Activated CD4-positive, alpha-beta T cell treated with anti-CD3 and anti-CD28 coated beads, Interleukin-2, amount 50 U/mL, for 4 hours (primary cell): ENCODE measurements at places on chromosomes 3 and 15.

DNA sequence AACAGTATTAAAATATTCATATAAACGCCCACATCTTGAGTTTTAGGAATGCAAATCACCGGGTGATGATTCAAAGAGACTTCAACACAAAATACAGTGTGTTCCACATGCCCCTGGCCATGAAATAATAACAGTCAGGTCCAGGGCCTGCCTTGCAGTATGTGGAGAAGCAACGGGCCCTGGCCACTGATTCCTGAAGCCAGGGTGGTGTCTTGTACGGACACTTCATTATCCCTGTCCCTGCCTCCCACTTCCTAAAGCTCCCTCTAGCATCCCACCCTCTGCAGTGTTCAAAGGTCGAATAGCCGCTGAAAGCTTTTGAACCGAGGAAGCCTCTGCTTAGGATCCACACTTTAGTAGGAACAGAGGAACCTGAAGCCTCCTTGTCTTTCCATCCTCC lies 50.4 kb upstream of the PCSK6 start:
- no peak for DNase-seq

DNA sequence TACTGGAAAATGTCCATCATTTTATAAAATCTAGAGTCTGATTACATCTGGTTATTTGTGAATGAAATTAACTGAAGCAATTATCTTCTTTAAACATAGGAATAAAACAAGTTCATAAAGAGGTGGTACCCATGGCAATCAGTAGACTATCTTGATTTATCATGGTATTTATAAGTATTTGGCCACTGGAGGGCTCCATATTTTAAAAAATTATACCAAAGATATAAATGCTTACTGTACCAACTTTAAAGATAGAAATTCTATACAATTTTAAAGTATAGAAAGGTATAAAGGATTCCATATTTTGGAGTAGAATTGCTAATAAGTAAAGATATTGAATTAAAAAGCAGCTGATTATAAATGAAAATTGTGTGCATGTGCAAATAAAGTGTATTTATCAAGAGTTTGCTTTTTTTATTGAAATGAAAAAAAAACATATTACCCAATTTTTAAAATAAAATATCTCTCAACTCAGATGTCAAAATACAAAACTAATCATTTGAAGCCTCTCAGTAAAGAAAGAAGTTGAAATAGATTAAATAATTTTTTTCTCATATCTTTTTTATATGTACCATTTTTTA lies 105.3 kb downstream of the BBX start:
- DNase-seq, result no peak

DNA sequence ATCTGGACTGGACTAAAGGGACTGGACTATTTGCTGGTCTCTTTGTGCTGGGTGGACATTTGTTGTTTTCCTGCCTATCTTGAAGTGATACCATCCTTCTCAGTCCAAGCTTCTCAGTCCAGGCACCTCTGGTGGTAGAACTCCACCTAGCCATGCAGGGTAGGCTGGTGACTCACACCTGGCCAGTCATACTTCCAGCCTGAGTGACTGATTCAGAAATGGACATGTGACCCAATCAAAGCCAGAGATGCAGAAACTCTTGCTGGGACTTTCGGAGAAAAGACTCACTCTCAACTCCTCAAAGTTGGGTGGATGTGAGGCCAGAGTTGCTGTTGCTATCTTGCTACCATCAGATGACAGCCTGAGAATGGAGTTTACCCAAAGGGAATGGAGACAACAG lies 5.6 kb upstream of the ASB14 start:
- no peak for DNase-seq

DNA sequence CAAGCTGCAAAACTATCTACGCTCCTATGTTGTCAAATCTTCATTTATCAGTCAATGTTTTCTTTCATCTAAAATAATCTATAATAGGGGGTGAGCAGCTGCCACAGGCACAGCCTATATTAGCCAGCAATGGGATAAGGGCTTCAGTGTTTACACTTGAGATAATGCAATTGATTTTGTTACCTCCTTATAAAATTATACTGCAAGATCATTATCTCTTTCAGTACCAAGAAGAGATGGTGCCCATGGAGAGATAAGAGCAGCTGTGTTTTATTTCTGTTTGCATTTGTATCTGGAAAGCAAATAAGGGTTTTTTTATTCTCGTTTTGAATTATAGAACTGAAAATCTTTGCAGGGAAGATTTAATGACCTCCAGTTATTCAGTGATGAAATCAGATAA lies 68.9 kb downstream of the PLD1 start:
- no peak for DNase-seq

DNA sequence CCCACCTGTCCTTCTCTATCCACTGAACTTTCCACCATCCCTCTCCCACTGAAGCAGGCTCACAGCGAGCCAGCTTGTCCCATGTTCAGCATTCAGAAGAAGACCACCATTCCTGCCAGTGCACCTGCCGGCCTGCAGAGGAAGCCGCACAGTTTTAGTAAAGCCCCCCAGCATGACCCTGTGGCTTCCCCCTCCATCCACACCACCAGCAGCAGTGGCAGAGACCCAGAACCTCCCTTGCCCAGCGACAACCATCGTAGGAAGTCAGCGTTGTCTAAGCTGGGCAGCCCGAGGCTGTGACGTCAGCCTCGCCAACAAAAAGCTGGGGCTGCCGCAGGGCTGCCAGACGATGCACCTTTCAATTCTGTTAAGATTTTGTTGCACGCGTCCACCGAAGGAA lies 66.6 kb upstream of the TAMM41 start:
- DNase-seq, result no peak

DNA sequence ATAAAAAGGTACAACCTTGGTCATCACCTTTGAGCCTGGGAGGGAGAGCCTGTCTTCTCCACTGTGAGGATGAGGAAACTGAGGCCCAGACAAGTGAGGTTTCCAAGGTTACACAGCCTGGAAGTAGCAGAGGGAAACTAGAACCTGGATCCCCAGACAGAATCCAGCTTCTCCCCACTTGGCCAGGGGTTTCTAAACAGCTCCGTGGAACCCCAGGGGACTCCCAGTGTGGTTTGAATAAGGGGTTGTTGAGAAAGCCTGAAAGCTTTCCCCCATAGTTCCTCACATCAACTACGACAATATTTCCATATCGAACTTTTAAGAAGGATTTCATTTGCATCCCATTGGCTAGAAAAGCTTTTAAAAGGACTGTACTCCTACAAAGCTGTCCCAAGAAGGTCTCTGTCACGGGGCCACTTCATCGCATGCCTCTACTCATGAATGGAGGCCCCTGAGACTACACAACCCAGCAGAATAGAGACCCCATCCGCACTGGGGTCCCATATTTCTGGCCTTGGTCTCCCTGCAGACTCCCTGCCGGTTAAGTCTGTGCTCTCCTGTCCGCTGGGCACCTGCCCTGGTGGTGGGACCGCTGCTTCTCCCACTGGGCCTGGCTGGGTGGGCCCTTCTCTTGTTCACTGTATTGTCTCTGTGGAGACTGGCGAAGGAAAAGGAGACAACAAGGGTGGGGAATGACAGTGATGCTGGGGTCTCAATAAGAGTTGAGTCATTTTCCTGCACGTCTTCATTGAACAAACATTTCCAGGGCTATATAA lies 178.5 kb downstream of the SMAD6 start:
- no peak for DNase-seq

DNA sequence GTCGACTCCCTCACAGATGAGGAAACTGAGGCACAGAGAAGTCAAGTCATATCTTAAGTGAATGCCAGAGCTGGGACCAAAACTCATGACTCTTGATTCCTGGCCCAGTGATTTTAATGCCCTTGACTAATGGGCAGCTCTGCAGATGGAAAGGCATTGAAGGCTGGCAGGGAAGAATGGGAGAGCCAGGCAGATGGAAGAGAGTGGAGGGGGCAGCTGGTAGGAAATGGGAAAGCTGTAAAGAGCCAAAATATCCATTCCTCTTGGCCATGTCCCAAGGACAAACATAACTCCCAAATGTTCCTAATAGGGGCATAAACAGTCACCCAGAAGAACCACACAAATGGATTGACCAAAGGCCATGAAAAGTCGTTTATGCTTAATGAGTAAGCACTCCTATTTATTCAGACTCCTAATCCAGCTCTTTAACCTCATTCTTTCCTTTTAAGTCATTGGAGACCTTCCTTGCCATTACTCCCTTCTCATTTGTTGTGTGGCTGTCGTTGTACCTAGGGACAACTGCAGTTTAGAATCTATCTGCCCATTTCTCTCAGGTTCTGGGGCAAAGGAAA lies 330.5 kb upstream of the ROPN1 start:
- DNase-seq, result no peak

- DNase-seq, result no peak
These were observed 18.0 kb downstream of the BTLA start for GRCh38 chr3:112481302-112481721.

- DNase-seq, result no peak
These were observed 6.5 kb downstream of the DCBLD2 start for GRCh38 chr3:98894791-98895576.
